ENCODE measurements at places on chromosomes 7 and 10.
A peak's percentile ranks its signal among the peaks of the same experiment; 100 is the strongest.

DNA sequence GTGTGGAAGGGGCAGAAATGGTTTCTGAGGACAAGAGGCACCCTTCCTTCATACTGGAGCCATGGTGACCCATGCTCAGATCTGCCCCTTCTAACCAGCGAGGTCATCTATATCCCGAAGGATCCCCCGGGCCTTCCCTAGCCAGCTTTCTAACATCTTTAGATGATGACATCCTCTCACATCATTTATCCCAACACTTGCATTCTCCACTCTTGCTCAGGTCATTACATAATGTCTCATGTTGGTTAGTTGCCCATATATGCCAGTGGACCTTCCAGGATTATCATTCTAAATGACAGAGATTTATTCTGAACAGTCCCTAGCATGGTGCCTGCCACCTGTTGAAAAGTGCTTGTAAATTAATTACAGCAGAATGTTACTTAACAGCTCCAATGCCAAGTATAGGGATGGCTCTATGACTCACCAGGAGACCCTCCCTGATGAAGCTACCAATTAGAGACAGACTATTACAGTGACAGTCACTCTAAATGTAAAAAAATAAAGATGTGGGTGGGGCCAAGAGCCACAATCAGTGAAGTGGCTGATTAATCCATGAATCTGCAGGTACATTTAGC, 22.6 kb upstream of the ABLIM1 start:
- DNase-seq, result no peak

GRCh38 chr7:47044625-47045024, 537.3 kb downstream of the TNS3 start:
- DNase-seq, result no peak

DNA sequence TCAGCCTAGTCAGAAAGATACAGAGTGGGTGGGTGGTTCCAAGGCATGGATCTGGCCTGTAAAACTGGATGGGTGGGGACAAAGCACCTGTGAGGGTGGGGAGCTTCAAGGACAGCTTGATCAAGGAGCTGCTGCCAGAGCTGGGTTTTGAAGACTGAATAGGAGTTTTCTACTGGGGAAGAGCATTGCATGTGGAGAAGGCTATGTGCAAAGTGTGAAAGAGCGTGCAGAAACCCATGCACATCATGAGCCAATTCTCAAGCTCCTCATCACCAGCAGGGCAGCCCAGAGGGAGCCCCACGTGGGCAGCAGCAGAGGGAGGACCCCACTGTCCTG, 58.6 kb downstream of the PDGFA start:
- DNase-seq, result no peak

GRCh38 chr7:2687881-2688318, at the start of gene AMZ1:
Gene AMZ1 (plus strand): TSS chr7:2688202. CDS start chr7:2700452, 12,250 bp downstream.
- peak; percentile 6 for DNase-seq

GRCh38 chr10:123651421-123652047, 14.6 kb upstream of the GPR26 start:
- no peak for DNase-seq

GRCh38 chr7:14604606-14605005, 297.9 kb downstream of the DGKB start:
- DNase-seq, result no peak

DNA sequence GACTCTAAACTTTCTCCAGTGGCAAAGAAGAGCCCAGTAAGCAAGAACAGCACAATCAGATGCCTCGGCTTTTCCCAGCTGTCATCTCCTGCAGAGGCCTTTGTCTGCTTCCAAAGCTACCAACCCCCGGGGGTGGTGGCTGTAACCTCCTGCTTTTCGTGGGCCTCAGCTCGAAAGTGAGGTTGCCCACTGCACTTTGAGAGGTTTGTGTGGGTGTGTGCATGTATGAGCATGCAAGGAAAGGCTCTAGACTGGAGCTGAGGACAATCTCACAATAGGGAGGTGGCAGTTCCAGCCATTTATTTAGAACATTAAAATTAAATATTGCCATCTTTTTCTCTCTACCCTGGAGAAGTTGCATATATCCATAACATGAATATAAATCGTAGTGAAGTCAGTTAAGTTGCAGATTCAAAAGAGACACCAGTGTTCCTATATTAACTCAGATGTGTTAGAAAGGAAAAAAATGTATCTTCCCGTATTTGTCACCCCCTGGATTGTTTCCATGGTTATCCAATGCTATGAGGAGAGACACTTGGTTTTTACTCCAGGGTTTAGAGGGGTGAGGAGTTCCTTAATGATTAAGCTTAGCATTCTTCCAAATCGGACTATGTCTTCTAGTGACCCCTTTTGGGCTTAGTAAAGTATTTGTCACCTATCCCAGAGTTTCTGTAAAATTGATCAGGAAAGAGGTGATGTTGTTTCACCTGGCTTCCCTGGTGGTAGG, 781.1 kb downstream of the INHBA start:
- no peak for DNase-seq

Data from amniotic stem cell (primary cell).